ENCODE measurements at places on chromosomes 16 and 17.

GRCh38 chr17:58541249-58541648 lies 26.8 kb upstream of the MTMR4 start:
- DNase-seq = no peak

GRCh38 chr17:40316571-40317344 lies 7.8 kb downstream of the RARA start:
- peak; percentile 90 for DNase-seq

GRCh38 chr17:62626719-62627218 lies 701 bp upstream of the MRC2 start:
- DNase-seq = peak; percentile 88

DNA sequence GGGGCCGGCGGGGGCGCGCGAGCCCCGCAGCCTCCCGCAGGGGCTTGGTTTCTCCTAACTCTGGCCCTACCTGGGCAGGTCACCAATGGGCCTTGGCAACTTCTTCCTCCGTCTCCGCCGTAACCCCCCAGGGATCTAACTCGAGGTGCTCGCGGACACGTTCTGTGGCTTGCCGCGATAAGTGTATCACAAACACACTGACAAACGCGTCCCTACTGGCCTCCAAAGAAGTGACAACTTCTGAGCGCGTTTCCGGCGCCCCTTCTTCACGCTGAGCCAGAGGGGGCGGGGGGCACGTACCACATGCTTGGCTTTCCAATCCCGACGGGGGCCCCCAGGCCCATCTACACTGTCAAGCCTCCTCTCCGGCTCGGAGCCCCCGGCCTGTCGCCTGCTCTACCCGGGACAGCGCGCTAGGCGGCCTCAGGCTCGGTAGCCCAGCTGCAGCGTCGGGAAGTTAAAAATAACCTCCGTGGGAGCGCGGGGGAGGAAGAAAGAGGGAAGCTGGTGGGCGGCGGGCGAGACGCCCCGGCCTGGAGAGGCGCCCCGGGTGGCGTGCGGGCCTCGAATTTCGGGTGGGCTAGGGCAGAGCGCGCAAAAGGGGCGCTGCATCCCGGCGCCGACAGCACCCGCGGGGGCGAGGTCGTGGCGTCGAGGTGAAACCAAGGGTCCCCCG lies 725 bp upstream of the SPHK1 start:
- peak; percentile 80 for DNase-seq

GRCh38 chr17:60557805-60558204 lies 31.8 kb upstream of the APPBP2 start:
- peak; percentile 10 for DNase-seq

- DNase-seq = no peak
These were observed 28.2 kb upstream of the TMEM220 start for GRCh38 chr17:10758062-10758461.

- DNase-seq = no peak
These were observed 66.9 kb upstream of the TNRC6C start for GRCh38 chr17:77891602-77892001.

DNA sequence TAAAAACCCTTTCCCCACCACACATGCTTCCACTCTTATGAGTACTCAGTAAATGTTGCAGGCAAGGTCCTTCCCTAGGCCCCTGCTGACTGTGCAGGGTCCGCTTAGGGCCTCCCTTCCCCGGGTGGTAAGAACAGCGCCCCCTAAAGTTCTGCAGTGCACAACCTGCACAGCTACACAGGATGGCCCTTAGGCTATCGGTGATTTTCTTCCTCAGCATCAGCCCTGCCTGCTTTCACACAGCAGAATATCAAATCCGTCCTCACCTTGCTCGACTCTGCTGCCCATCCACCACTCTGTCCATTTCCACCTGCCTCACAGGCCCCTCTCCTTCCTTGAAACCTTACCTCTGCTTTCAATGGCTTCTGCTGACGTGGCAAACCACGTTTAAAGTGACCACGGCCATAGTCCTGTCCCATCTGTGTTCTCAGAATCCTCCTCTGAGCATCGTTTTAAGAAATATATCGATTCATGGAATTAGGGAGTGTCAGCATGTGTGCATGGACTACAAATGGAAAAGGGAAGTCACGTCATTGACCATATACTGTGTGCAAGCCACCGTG lies 51.4 kb upstream of the TMEM132E start:
- DNase-seq = no peak

DNA sequence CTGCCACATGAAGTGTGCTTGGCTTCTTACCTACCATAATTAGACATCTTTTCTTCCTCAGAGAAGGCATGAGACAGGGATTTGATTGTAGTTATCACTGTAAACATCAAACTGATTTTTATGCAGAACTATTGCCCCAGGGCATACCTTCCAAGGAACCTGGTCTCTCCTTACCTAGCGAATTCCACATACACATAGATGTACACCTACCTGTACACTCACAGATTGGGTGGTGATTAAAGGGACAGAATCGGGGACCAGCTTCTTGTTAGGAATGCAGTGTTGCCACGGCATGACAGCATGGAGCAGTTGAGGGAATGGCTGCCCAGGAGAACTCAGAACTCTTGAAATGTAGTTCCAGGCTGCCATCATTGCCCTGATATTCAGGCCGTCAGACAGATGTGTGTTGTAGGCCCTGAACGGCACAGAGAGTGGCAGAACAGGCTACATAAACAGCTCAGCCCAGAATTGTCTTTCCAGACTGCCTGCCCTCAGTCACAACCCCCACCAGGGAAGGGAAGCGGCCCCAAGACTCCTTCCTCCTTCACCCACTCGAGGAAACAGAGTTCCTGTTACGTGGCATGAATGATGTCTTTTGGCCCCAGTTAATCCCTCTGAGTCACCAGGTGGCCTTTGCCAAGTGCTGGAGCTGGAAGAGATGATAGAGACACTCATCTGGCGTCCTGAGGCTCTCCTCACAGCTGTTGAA lies 17.8 kb upstream of the NAGLU start:
- DNase-seq = peak; percentile 58

DNA sequence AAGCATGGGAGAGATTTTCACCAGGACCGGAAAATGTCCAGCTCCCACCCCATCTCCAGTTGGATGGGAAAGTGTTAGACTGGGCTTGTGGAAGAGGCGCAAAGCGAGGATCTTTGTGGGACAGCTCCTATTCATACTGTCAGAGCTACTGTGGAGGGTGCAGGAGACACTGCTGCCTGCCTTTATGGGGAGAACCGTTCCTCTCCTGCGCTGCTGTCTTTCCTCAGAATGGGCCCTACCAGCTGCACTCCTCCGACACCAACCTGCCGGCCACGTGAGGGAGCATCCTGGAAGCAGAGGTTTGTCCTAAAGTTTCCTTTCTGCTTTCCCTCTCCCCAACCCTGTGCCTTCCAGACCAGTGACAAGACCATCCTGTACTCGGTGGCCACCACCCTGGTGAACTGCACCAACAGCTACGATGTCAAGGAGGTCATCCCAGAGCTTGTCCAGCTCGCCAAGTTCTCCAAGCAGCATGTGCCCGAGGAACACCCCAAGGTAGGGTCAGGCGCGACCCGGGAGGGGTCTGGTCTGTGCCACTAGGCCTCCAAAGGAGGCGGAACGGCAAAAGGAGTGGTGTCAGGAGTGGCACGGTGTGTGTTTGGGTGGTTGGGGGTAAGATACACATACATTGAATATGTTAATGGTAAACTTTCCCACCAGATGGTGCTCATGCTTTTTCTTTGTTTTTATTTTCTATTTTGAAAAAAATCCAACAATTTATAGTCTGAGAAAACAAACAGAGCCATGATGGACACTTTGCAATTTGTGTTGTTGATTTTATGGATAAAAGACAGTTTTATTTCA lies 23.0 kb downstream of the SLC35G3 start:
- peak; percentile 21 for DNase-seq

- no peak for DNase-seq
These were observed 7.7 kb downstream of the HAPSTR1 start for GRCh38 chr16:9099131-9099625.

- DNase-seq = no peak
These were observed 623 bp downstream of the CACNA1G start for GRCh38 chr17:50560931-50561745.

DNA sequence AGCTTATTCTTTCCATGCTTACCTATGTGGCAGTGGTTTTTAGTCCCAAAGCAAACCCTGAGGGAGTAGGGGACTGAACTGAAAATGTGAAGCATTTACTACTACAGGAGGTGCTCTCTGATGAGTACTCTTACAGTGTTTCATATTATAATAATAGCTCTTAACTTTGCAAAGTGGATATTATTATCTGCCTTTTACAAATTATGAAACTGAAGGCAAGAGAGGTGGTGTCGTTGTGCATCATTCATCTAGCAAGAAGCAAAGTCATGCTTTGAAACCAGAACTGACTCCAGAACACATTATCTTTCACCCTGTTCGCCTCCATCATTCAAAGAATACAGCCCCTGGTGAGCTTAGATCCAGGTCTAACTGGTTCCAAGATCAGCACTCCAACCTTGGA lies 8.2 kb upstream of the KCNH6 start:
- DNase-seq = no peak

- DNase-seq = no peak
These were observed 1725.0 kb downstream of the TP53TG3F start for GRCh38 chr16:35184356-35184870.

DNA sequence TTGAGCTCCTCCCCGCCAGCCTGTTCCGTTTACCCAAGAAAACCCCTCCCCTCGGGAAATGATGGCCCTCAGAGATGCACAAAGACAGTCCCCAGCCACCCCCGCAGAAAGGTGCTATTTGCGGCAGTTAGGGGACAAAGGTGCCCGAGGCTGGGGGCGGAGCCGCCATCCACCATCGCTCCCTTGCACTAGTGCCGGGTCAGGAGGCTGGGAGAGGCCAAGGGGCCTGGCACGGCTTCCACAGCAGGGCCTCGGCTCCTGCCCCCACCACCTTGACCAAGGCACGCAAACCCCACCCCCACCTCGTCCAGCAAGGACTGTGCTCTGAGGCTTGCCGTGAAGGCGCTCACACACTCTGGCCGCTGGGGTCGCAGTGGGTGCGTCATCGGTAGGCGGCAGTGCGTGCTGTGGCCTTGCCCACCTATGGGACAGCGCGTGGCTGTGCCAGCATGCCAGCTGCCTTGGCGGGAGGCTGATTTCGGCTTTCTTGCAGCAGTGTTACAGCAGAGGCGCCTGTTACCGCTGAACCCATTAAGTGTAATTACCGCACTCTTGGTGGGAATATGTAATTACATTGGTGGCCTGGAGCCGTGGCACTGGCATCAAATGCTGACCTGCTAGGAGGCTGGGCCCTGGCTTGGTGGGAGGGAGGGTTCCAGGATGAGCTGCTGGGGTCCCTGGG lies 31.8 kb downstream of the TPSG1 start:
- DNase-seq = peak; percentile 44

- no peak for DNase-seq
These were observed 34.1 kb upstream of the MMP2 start for GRCh38 chr16:55444754-55445485.

DNA sequence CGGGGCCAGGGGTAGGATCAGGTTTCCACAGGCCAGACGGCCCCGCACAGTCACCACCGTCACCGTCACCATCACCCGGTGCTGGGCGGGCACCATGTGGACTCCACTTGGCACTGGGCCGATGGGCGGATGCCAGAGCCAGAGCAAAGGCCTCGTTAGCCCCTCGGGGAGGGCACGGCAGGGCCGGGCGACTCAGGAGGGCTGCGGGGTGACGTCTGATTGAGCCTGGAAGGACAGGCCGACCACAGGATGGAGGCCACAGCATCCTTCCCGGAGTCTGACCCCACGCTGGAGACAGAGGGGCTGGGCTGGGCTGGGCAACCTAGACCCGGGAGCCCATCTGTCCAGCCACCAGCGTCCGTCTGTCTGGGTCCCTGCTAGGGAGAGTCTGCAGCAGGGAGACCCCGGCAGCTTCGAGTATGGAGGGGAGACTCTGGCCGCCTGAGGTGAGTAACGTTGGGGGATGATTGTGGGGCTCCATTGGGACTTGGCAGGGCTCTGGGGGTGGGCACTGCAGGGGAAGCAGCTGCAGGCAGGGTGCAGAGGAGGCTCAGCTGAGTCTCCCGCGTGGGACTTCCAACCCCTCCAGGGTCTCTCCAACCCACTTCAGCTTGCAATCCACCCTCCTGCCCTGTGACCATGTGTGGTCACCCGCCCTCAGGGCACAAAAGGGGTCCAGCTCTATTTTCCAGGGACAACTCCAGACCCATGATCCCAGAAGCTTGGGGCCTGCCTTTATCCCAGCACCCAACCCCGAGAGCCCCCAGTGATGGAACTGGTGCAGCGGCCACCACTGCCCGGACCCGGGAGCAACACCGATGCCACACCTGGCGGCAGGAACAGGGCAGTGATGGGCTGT lies 22.6 kb downstream of the SLC25A10 start:
- no peak for DNase-seq

GRCh38 chr17:70478902-70479301 lies 309.6 kb downstream of the KCNJ2 start:
- DNase-seq = no peak

DNA sequence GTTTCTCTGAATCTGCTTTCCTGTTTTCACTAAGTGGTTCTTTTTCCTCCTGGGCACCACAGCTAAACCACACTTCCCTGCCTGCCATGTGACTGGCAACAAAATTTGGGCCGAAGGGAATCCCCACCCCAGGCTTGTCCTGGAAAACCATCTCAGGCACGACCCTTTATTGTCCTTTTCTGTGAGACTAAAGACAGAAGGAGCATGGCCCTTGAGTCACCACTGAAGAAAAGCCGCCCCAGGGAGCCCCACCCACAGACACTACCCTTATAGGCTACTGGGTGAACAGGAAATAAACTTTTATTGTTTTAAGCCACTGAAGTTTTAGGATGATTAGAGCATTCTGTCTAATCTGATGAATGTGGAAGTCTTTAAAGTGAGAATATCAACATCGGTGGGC lies 88.6 kb upstream of the BRD7 start:
- DNase-seq = no peak

GRCh38 chr17:70314096-70314495 lies 144.8 kb downstream of the KCNJ2 start:
- DNase-seq = no peak

Measured in eye (tissue), 1 donor.